ENCODE measurements at places on chromosomes 1 and 21.

- DNase-seq = no peak
Observed at GRCh38 chr1:10973956-10974881, 38.2 kb upstream of the TARDBP start.

DNA sequence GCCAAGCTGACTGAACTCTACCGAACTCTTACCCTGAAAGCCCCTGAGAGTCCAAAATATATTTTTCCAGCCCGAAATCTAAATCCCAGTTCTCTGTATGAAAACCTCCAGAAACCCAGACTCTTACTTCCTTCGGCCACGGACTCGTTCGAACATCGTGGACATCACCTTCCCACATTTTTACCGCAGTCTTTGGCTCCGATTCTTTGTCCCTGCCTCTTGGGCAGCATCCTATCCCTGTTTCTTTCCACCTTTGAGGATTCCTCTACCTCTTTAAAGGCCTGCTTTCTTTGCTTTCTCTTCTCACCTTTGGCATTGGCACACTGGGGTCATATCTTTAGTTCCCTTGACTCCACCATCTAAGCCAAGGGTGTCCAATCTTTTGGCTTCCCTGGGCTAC, 932 bp upstream of the USP24 start:
- DNase-seq = no peak

DNA sequence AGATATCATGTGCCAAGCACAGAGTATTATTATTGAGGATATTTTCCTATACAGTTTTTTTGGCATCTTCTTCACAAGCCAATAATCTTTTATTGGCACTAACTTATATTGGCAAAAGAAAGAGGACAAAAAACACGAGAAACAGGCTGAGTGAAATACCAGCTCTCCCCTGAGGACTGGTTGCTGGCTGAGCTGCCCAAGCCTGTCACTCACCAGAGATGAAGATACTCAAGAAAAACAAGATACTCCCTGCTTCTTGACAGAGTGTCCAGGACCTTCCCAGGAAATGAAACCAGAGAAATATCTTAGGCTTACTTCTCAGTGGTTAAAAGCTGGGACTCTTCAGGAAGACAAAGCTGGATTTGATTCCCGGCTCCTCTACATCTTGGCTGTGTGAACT, 35.9 kb upstream of the ATP1B1 start:
- DNase-seq = no peak

GRCh38 chr1:221994274-221994698, 252.4 kb upstream of the DUSP10 start:
- DNase-seq = no peak

GRCh38 chr1:170735366-170736263, 71.7 kb downstream of the PRRX1 start:
- no peak for DNase-seq

GRCh38 chr1:31667065-31667785, 22.5 kb upstream of the PEF1 start:
- no peak for DNase-seq

DNA sequence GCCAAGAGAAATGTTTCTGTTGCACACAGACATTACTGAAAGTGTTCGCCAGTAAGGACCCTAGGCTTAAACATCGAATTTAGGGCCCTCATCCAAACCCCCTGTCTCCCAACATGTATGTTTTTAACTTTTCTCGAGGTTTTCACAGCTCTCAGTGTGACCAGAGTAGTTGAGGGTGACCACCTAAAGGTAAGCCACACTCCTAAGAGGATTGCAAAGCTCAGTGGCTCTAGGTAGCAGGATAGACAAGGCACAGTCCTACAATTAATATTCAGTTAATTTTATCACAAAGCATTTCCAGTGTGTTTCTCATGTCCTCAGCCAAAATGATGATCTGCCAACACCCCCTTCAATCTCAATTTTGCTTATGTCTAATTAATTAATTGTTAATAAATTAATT, 695 bp upstream of the ALG14 start:
- no peak for DNase-seq

DNA sequence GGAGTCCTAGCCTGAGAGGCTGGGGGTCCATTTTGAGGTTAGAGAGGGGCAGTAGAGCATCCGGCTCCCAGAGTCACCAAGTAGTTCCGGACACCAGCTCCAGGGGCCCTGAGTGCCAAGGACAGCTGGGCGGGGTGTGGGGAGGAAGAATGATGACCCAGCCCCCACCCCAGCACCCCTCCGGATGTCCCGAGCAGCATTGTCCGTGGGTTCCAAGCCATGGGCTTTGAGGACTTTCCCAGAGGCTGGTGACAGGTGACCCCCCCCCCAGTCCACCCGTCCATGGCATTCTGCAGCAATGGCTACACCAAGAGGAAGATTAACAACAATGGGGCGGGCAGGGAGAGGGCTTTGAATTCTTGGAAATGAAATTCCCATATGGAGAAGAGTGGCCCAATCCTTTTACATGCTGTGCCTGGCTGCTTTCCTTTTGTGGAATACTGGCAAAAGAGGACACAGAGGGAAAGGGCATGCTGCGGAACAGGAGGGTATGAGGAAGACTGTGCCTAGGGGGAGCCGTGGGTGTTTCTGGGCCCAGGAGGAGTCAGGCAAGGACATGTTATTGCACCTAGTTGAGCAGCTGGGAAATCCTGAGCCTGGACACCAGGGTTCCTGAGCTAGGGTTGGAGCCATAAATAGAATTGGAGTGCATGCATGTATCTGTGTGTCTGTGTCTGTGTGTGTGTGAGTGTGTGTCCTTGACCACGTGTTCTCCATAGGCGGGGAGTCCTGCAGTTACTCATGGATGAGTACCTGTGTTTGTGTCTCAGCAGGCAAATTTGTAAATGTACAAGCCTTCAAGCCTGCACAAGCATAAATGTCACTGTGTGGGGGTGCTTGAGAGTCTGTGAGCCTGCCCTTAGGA, 956 bp downstream of the ATP1A2 start:
- no peak for DNase-seq

DNA sequence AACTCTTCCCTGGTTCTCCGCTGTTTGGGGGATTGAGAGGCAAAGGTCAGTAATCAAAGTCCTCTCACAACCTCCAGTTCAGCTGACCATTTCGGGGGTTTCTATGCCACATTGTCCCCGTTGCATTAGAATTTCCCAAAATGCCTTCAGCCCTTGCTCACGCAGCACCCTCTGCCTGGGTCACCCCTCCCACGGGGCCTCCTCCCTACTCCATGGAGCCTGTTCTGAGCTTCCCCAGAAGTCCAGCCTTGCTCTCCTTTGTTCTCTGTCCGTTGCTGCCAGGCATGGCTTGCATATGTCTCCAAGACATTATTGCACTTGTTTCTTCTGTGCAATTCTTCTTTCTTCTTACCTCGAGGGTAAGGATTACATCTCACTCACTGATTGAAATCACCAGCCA, 16.5 kb downstream of the DMRTB1 start:
- DNase-seq = no peak

- no peak for DNase-seq
Observed at GRCh38 chr1:207884266-207885029, 26.5 kb downstream of the CD34 start.

DNA sequence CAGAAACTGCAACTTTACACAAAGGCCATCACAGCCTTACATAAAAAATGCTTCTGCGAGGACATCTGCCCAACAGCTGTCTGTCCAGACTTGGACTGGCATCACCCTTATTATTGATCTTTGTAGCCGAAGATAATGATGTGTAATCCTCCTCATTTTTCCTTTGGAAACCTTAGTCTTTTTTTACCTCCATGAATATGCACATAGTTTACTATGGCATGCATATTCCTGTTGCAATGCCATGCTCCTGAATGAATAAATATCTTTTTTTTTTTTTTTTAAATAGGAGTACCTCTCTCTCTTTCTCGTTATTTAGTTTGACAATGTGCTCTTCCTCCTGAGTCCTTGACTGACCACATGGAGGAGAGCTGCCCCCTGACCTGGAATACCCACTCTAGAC, 409.6 kb upstream of the USP24 start:
- no peak for DNase-seq

Measured in CD4-positive, alpha-beta T cell treated with Interleukin-15 for 4 hours (primary cell).